Activated T-helper 9 cell treated with anti-CD3 and anti-CD28 coated beads, Interleukin-2, amount 50 U/mL, for 16 hours (primary cell): ENCODE measurements at places on chromosomes 7 and 10.

DNA sequence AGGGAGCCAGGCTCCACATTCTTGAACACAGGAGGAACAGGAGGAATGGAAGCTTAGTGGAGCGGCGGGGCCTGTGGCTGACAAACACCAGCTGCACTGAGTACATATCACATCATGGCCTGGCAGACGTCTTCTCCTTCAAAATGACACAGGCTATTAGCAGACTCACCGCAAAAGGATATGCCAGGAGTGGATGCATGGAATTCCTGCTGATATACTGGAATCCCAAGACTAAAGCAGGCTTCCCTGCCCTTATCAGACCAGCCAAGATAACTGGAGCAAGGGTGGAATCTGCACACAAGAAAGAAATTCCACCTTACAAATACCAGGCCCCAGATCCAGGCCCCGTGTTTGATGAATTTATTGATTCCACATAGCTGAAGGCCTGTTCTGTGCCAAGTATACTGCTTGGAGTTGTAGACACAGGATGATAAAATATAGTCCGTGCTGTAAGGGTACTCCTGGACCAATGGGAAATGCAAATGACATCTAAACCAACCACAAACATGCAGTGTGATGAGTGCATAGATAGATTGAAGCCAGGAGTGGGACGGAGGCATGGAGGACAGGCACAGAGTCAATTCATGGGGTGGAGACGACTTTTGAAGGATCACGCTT is 480.5 kb upstream of the ZMIZ1 start:
- no peak for DNase-seq

DNA sequence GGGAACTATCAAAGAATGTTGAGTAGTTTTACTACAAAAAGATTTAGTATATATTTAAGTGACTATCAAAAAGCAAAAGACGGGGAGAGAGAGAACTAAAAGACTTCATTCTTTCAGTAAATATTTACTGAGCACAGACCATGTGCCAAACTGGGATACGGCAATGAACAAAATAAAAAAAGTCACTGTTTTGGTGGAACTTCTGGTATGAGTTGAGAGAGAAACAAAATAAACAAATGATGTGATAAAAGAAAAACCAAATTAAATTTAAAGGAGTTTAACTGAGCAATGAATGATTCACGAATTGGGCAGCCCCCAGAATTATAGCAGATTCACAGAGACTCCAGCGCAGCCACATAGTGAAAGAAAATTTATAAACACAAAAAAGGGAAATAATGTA is 17.8 kb upstream of the AKAP9 start:
- no peak for DNase-seq

- no peak for DNase-seq
Observed at GRCh38 chr7:137804836-137805235, 41.9 kb downstream of the DGKI start.

DNA sequence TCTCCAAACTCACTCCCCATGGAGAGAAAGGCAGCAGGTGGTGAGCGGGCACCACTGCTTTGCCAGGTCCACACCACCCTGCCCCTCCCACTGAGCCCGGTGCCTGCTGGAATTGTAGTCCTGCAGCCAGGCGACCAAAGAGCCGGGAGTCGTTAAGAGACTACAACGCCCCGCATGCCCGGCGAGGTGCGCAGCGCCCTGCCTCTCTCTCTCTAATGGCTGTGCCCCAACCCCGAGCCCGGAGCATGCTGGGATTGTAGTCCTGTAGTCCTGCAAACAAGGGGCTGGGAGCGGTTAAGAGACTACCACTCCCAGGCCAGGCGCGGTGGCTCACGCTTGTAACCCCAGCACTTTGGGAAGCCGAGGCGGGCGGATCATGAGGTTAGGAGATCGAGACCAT is 8.1 kb upstream of the ZNF727 start:
- DNase-seq: no peak

DNA sequence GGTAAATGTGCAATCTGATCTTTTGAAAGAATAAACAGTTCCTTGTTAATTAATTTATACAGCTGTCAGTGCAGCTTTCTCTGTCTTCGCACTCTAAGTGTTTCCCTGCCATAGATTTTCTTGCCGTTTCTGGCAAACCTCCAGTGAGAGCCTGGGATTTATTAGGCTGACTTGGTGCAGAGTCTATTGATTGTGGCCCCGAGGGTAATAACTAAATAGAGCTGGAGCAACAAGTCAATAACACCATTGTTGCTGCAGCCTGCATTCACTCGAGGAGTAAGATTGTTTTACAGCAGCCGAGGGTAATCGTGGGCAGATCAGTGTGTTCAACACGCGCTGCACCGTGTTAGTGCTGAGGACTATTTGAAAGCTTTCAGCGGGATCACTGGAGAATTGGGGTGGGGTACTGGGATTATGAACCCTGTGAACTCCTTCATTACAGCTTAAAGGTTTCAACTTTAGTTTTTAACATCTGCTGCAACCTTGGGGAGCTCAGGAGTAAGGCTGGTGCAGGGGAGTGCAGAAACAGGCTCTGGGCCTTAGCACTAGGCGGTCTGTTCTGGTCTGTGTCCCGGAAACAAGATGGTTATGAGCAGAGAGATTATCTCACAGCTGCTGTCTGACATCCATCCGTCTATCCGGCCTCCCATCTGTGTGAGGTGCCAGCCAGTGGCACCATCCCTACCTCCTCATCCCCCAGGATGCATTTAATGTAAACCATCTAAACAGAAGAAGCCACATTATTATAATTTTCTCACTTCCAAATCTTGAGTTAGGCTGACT is 174.0 kb upstream of the TCF7L2 start:
- DNase-seq: no peak

- DNase-seq: no peak
Observed at GRCh38 chr10:133471300-133472109, 17.8 kb downstream of the SCART1 start.

- DNase-seq: no peak
Observed at GRCh38 chr7:134714470-134715205, 64.8 kb upstream of the CALD1 start.

GRCh38 chr7:29620556-29620930 is 56.9 kb downstream of the PRR15 start:
- DNase-seq: no peak

- no peak for DNase-seq
Observed at GRCh38 chr7:121744319-121744718, 128.6 kb upstream of the PTPRZ1 start.

- no peak for DNase-seq
Observed at GRCh38 chr7:101156277-101156676, 2.0 kb downstream of the AP1S1 start.

DNA sequence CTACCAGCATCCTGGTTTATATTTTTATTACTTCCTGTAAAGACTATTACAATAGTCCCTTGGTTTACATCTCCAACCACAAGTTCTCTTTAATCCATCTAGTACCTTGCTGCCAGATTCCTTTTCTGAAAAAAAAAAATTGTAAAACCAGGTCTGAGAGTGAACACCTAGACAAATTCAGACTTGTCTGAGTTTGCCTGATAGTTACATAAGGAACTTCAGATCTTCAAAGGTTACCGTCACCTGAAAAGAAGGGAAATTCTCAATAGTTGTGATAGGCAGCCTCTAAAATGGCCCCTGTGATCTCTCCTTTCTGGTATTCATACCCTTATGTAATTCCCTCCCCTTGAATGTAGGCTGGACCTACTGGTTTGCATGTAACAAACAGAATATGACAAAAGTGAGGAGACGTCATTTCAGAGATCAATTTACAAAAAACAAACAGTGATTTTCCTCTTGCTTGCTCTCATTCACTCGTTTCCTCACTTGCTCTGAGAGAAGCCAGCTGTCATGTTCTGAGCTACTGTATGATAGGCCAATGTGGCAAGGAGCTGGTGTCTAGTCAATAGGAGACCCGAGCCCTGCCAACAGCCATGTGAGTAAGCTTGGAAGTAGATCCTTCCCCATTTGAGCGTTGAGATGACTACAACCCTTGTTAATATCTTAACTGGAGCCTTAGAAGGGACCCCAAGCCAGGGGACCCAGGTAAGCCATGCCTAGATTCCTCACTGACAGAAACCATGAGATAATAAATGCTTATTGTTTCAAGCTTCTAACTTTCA is 110.9 kb upstream of the LSM8 start:
- no peak for DNase-seq

DNA sequence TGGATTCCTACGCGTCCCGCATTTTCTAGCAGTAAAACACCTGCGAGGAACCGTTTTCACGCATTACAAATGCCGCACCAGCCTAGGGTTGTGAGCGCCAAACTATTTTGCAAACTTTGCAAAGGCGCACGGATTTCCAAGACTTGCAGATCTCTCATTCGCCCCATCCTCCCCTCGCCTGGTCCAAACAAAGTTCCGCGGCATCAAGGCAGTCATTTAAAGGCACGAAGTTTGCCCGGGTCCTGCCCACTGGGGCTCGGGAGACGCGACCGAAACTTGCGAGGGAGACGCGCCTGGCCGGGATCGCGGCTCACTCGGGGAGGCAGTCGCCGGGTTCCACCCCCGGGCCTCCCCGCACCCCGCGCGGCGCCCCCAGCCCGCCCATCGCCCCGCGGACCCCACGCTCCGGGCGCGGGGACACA is 613 bp downstream of the USP6NL start:
- no peak for DNase-seq

DNA sequence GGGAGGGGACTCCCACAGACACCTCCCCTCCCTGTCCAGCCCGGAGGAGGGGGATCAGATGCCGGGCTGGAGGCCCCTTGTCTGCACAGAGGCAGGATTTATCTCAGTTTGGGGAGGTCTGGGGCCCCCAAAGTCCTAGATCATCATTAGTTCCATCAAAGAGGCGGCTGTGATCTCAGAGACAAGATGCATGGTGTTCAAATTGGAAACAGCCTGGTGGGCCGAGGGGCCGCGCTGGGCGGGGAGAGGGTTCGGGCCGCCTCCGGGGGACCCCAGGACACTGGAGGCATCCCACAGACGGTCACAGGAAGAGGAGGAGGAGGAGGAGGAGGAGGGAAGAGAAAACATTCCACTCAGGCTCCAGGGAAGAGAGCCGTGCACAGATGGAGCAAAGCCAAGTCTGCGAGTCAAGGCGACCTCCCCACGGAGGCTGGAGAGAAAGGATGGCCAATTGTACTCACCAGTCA is 69.5 kb upstream of the CUX1 start:
- DNase-seq: no peak

DNA sequence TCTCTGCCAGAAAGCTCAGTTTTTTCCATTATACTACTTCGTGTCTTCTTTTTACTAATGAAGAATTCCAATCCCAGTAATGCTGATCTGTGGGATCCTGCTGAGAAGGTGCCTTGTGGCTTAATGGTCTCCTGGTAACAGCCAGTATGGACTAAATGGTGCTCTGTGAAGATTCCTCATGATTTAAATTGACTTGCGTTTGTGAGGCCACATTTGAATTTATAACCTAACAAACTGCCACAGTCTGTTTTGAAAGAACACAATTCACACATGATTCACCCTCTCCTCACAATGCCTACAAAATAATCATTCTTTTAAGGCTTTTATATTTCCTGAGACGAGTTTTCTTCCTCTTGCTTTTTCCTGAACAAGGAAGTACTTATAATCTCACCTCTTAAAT is 140.0 kb downstream of the MBL2 start:
- DNase-seq: no peak

- DNase-seq: peak; percentile 94
Observed at GRCh38 chr10:71773221-71773971, at the start of gene VSIR. Gene VSIR (minus strand): TSS chr10:71773520. CDS start chr10:71773439, 81 bp downstream.

- no peak for DNase-seq
Observed at GRCh38 chr10:17239345-17240085, 11.5 kb downstream of the VIM start.

- DNase-seq: no peak
Observed at GRCh38 chr7:127887631-127888030, 143.6 kb downstream of the LRRC4 start.

- no peak for DNase-seq
Observed at GRCh38 chr7:34949361-34949760, 87.9 kb downstream of the DPY19L1 start.

GRCh38 chr10:32151871-32152270 is 95.6 kb upstream of the KIF5B start:
- no peak for DNase-seq

DNA sequence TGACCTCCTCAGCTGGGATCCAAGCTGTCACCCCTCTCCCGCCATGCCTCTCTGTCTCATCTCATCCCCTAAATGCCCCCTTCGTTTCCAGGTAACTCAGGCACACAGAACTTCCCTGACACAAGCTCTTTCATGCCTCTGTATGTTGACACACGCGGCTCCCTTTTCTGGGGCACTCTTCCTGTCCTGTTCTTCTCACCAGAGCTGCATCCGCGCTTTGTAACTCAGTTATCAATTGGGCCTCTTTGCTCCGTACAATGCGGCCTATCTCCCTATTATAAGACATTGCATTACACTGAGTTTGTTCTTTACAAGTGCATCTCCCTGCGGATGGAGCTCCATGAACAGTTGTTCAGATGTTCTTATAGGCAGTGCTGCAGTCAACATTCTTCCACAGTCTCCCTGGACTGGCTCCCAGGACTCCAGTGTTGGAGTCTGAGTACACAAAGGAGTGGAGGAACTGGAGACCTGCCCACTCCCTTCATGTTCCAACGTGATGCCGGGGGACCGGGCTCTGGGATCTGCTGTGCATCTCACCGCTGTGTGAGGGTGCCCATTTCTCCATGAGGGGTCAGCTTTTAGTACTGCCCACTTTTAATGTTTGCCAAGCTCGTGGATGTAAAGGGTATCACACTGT is 56.9 kb upstream of the TNS3 start:
- DNase-seq: no peak

DNA sequence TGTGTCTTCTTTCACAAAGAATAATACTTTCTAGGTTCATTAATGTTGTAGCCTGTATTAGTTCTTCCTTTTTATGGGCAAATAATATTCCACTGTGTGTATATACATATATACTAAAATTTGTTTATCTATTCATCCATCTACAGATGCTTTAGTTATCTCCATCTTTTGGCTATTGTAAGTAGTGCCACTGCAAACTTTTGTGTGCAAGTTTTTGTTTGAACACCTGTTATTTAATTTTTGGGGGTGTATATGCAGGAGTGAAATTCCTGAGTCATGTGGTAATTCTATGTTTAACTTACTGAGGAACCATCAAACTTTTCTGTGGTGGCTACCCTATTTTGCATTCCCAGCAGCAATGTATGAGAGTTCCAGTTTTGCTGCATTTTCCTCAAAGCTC is 37.7 kb upstream of the AGR3 start:
- DNase-seq: no peak

- DNase-seq: no peak
Observed at GRCh38 chr10:124955243-124955642, 13.3 kb downstream of the ZRANB1 start.

- peak; percentile 24 for DNase-seq
Observed at GRCh38 chr10:103692952-103693811, 162.2 kb downstream of the SH3PXD2A start.

GRCh38 chr7:77727527-77727926 is 31.3 kb downstream of the RSBN1L start:
- no peak for DNase-seq

- no peak for DNase-seq
Observed at GRCh38 chr10:44933451-44934321, 22.5 kb downstream of the TMEM72 start.
